CD8-positive, alpha-beta memory T cell (primary cell): ENCODE measurements at places on chromosomes 5 and 9. TPM values are rescaled to one million over a fixed set of nuclear protein-coding genes. Genes with fewer than 3 reads are reported as not detected.

DNA sequence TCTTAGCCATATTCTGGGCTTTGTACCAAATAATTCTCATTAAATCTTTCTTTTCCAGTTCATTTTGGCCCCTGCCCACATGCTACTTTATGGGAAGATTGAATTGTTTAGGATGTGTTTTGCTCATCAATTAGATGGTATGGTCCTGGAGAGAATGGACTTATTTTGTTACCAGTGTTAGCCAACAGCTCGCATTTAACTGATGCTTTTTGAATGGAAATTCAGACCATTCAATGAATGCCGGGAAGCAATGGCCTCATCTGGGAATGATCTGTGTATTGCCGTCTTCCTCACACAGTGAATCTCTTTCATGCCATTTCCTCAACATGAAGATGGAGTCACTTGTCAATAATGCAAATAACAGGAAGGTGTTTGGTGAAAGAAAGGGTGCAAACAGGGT is 370.6 kb upstream of the PIK3R1 start:
- no peaks in the 10 kb centered on the region for H3K27me3 ChIP-seq
- H3K36me3 ChIP-seq, result no peaks in the 10 kb centered on the region
- H3K27ac ChIP-seq, result no peak overlapping the region
- no peak for DNase-seq
- H3K4me3 ChIP-seq, result no peak overlapping the region
- H3K4me1 ChIP-seq, result no peaks in the 10 kb centered on the region

GRCh38 chr5:139138809-139139208 is 59.4 kb downstream of the SIL1 start:
- H3K36me3 ChIP-seq, result no peaks in the 10 kb centered on the region
- no peaks in the 10 kb centered on the region for H3K4me1 ChIP-seq
- H3K4me3 ChIP-seq, result no peak overlapping the region

DNA sequence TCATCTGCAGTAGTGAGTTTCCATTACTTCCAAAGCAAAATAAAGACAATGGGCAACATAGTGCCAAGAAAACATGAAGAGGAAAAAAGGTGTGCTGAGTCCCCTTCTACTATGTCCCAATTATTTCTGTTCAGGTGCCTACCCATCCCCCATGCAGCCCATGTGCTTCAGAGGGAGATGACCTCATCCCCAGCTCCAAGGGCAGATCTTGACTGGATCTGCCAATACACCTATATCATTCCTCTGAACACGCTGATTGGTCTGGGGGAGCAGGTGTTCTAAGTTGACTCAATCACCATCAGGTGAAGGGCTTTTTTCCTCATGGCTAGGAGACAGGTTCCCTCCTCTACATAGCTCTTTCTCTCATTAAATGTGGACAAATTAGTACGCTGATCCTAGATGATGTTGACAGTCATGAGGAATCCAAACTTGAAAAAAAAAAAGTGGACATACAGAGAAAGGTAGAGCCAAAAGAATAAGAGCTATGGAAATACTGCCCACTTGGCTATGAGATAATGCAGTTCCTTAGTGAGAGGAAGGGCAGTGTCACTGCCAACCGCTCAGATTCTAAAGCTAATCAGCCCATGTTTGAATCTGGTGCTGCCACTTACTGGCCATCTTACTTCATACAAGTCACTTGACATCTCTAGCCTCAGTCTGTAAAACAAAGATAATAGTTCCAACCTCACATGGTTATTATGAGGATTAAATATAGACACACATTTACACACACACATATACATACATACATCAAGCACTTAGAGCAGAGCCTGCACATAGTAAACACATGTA is 23.1 kb downstream of the PRELID2 start:
- H3K27me3 ChIP-seq, result no peaks in the 10 kb centered on the region
- no peak overlapping the region for H3K27ac ChIP-seq
- no peak for DNase-seq
- no peak overlapping the region for H3K4me3 ChIP-seq
- H3K36me3 ChIP-seq, result no peaks in the 10 kb centered on the region

- no peaks in the 10 kb centered on the region for H3K36me3 ChIP-seq
- H3K27me3 ChIP-seq, result no peaks in the 10 kb centered on the region
- no peak overlapping the region for H3K27ac ChIP-seq
- no peaks in the 10 kb centered on the region for H3K4me1 ChIP-seq
These were observed 334.7 kb downstream of the NDUFS4 start for GRCh38 chr5:53895091-53895683.

- no peak overlapping the region for H3K27ac ChIP-seq
- peak overlapping the region; percentile 65 for H3K4me3 ChIP-seq
- no peaks in the 10 kb centered on the region for H3K36me3 ChIP-seq
- no peak for DNase-seq
These were observed 1.4 kb downstream of the GLIS3 start for GRCh38 chr9:4298255-4299004.

- H3K27ac ChIP-seq, result no peak overlapping the region
- H3K4me3 ChIP-seq, result no peak overlapping the region
- no peaks in the 10 kb centered on the region for H3K27me3 ChIP-seq
- H3K36me3 ChIP-seq, result no peaks in the 10 kb centered on the region
- H3K4me1 ChIP-seq, result peaks cover 7% of the 10 kb centered on the region
- no peak for DNase-seq
These were observed 45.0 kb downstream of the SARDH start for GRCh38 chr9:133693116-133693515.

GRCh38 chr9:126515001-126515872 is 98.5 kb upstream of the LMX1B start:
- H3K4me1 ChIP-seq, result peaks cover 34% of the 10 kb centered on the region
- no peak for DNase-seq
- H3K27me3 ChIP-seq, result peaks cover 12% of the 10 kb centered on the region
- no peaks in the 10 kb centered on the region for H3K36me3 ChIP-seq

DNA sequence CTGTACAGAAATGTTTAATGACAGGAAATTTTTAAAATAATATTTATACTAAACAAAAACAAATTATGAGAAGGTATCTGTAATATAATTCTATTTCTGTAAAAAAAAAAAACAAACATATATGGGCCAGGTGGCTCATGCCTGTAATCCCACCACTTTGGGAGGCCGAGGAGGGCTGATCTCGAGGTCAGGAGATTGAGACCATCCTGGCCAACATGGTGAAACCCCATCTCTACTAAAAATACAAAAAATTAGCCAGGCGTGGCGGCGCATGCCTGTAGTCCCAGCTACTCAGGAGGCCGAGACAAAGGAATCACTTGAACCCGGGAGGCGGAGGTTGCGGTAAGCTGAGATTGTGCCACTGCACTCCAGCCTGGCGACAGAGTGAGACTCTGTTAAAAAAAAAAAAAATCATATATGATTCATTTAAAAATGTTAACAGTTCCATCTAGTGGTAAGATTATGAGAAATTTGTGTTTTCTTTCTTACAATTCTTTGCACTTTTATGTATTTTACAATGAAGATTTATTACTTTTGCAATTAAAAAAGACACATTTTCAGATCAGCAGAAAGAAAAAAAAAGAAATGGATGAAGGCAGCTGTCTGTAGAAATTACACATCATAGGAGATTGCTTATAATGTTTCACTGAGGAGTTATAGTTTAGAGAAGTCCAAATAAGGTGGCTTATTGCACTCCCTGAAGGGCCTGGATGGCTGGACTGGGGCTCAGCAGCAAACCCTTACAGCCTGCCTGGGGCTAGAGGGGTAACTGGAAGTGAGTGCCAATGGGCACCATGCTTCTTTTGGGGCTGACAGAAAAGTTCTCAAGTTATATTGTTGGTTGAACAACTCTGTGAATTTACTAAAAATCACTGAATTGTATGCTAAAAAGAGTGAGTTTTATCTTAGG is 20.3 kb downstream of the C9orf153 start:
- no peaks in the 10 kb centered on the region for H3K36me3 ChIP-seq
- no peaks in the 10 kb centered on the region for H3K4me1 ChIP-seq
- H3K4me3 ChIP-seq, result no peak overlapping the region

GRCh38 chr9:135667463-135668001 is 4.4 kb downstream of the LCN9 start:
- H3K4me1 ChIP-seq, result no peaks in the 10 kb centered on the region
- H3K36me3 ChIP-seq, result no peaks in the 10 kb centered on the region
- no peaks in the 10 kb centered on the region for H3K27me3 ChIP-seq
- no peak for DNase-seq
- no peak overlapping the region for H3K4me3 ChIP-seq
- no peak overlapping the region for H3K27ac ChIP-seq

DNA sequence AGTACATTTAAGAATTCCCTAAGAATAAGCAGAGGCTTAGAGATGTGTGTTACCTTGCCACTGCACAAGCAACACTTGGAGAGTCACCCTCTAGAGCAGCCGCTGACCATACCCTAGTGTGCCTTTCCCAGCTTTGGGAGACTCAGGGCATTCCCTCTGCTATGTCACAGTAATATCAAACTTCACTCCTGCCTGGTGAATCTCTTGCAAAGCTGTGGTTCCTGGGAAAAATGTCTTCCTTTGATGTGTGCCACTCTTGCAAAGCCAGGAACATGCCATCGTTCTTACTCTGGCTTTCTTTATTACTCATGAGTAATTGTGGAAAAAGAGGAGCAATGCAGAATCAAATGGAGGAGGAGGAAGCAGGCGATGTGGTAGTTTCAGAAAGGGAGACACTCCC is 173.2 kb downstream of the CCDC192 start:
- H3K4me3 ChIP-seq, result no peak overlapping the region
- H3K36me3 ChIP-seq, result no peaks in the 10 kb centered on the region
- H3K27ac ChIP-seq, result no peak overlapping the region
- H3K4me1 ChIP-seq, result no peaks in the 10 kb centered on the region
- no peaks in the 10 kb centered on the region for H3K27me3 ChIP-seq

- H3K4me1 ChIP-seq, result no peaks in the 10 kb centered on the region
- H3K4me3 ChIP-seq, result no peak overlapping the region
- H3K27me3 ChIP-seq, result no peaks in the 10 kb centered on the region
- no peaks in the 10 kb centered on the region for H3K36me3 ChIP-seq
These were observed 88.1 kb downstream of the KIF4B start for GRCh38 chr5:155101697-155102096.

GRCh38 chr9:34782372-34782771 is 72.4 kb upstream of the CCL21 start:
- H3K4me3 ChIP-seq, result no peak overlapping the region
- H3K27me3 ChIP-seq, result no peaks in the 10 kb centered on the region
- DNase-seq, result no peak
- H3K27ac ChIP-seq, result no peak overlapping the region
- H3K36me3 ChIP-seq, result no peaks in the 10 kb centered on the region

- no peaks in the 10 kb centered on the region for H3K36me3 ChIP-seq
- no peaks in the 10 kb centered on the region for H3K27me3 ChIP-seq
- H3K4me1 ChIP-seq, result peaks cover 54% of the 10 kb centered on the region
- DNase-seq, result no peak
- H3K27ac ChIP-seq, result no peak overlapping the region
These were observed 42.9 kb downstream of the DBH start for GRCh38 chr9:133679056-133679455.

DNA sequence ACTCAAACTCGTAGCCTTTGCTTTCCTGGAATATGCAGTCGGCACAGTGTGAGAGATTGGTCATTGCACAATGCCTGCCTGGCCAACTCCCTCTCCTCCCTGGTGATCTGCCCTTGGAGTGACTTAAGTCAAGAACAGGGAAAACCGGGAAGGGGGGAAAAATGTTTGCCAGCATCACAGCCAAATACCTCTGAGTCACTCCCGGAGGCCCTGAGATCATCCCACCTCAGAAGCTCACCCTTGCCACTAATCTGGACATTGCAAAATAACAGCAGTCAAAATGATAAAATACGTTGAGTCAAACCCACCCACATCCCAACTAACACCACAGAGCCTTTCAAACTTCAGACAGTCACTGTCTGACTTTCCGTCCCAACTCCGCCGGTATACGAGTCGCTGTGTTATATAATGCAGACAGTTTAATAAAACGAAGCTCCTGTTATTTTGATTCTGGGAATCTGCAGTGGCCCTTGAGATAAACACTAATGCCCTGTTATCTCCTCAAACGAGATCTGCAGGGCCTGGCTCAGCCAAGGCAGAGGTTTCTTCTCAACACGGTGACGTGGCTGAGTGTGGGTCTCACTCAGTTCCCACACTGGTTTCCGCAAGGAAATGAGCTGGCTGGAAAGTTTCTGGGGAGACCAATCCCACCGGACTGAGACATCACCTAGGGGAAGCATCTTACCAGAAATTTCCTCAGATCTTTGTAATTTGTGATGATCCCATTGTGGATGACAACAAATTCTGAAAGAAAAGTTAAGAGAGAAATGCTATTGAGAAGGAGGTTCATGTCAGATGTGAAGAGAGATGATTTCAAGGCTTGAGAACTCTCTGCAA is 22.1 kb downstream of the GFPT2 start:
- no peaks in the 10 kb centered on the region for H3K27me3 ChIP-seq
- no peak overlapping the region for H3K27ac ChIP-seq
- no peaks in the 10 kb centered on the region for H3K36me3 ChIP-seq
- H3K4me1 ChIP-seq, result no peaks in the 10 kb centered on the region

GRCh38 chr5:146533260-146533857 is 17.4 kb upstream of the GPR151 start:
- no peaks in the 10 kb centered on the region for H3K36me3 ChIP-seq
- peak; percentile 47 for DNase-seq
- no peaks in the 10 kb centered on the region for H3K27me3 ChIP-seq
- no peaks in the 10 kb centered on the region for H3K4me1 ChIP-seq
- no peak overlapping the region for H3K4me3 ChIP-seq

DNA sequence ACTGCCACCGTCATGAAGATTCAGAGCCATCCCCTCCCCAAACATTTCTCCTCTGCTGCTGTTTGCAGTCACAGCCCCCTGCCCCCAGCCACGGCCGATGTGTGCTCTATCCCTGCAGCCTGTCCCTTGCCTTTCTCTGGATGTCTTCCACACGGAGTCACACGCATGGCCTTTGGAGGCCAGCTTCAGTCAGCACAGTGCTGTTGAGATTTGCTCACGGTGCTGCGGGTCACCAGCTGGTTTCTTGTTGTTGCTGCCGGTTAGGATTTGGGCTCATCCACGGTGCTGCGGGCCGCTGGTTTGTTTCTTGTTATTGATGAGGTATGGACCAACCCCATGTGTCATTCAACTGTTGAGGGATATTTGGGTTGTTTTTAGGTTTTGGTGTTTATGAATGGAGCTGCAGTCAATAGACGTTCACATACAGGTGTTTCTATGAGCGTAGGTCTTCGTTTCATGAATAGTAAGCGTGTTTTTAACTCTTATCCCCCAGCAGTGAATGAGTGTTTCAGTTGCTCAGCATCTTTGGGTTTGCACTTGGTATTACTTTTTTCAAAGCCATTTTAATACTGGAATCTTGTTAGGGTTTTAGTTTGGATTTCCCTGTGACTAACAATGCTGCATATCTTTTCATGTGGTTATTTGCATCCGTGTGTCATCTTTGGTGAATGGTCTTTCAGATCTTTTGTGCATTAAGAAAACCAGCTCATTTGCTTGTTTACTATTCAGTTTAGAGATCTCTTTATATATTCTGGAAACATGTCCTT is 57.6 kb downstream of the AHRR start:
- H3K36me3 ChIP-seq, result no peaks in the 10 kb centered on the region
- no peak overlapping the region for H3K27ac ChIP-seq
- H3K4me1 ChIP-seq, result no peaks in the 10 kb centered on the region
- H3K4me3 ChIP-seq, result no peak overlapping the region
- H3K27me3 ChIP-seq, result peaks cover 5% of the 10 kb centered on the region

GRCh38 chr9:96139592-96140295 is 162.2 kb downstream of the HSD17B3 start:
- no peak overlapping the region for H3K4me3 ChIP-seq
- H3K4me1 ChIP-seq, result no peaks in the 10 kb centered on the region
- DNase-seq, result no peak
- H3K27ac ChIP-seq, result no peak overlapping the region
- no peaks in the 10 kb centered on the region for H3K36me3 ChIP-seq
- no peaks in the 10 kb centered on the region for H3K27me3 ChIP-seq

GRCh38 chr9:127563579-127563978 is 48.5 kb upstream of the STXBP1 start:
- no peaks in the 10 kb centered on the region for H3K36me3 ChIP-seq
- H3K27ac ChIP-seq, result no peak overlapping the region
- peaks cover 15% of the 10 kb centered on the region for H3K4me1 ChIP-seq
- DNase-seq, result no peak
- H3K27me3 ChIP-seq, result no peaks in the 10 kb centered on the region

Gene MZB1
- total RNA-seq, result 6.4 TPM

Gene ZNF454
- total RNA-seq, result not detected

Gene SLC6A7
- total RNA-seq, result not detected

Gene BTNL9
- not detected for total RNA-seq

Gene ARPC5L
- total RNA-seq, result 116 TPM

Gene INSL4
- total RNA-seq, result not detected

Gene ANKRD31
- total RNA-seq, result 0.64 TPM
